ENCODE measurements at places on chromosomes 2 and 18.

DNA sequence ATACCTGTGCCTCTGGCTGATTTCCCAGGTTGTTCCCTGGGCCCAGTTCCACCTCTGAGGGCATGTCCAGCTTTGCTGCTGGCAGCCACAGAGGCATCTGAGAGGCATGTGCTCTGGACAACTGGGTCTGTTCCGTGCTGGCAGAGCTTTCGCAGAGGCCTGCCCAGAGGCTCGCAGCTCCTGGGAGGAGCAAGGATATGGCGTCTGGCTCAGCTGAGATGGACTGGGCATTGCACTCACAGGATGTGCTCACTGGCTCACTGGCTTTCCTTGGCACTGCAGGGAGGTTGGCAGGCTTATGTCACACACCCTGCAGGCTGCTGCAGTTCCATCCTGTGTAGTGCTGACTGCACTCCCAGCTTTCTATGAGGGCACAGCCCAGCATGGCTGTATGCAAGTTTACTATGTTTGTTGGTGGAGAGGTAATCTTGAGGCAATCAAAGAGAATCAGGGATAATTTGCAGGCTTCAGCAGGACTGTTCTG lies 172.3 kb downstream of the PRKCE start:
- DNase-seq, result no peak

- no peak for DNase-seq
Observed at GRCh38 chr2:144453486-144454158, 66.3 kb downstream of the ZEB2 start.

DNA sequence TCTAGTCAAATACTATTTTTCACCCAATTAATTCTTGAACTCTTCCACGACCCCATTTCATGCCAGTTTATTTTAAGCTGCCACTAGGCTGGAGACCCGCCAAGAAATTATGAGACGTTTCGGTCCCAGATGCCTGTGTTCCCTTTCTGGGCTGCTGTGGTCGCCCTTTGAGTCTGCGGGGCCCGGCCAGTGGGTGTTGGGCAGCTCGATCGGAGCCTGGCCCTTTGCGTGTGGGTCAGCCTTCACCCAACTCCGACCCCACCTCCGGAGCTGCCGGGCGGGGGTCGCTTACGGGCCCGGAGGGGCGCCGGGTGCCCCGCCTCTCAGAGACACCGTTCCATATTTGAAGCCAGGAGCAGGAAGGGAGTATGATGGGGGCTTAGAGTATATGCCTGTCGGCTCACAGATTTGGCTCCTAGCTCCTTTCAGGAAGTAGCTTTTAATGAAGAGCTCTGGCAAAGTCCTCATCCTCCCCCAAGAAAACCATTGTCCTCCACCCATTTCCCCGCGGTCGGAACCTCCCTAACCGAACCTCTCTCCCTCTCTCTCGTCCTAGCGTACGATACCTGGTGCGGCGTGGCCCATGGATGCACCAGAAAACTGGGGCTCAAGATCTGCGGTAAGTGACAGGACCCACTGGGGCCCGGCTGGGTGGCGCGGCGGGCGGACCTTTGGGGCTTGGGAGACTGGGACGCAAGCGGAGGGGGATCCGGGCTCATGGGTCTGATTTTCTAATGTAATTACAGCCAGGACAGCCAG lies 5.0 kb downstream of the GAD1 start:
- no peak for DNase-seq

- no peak for DNase-seq
Observed at GRCh38 chr2:46309052-46309953, 12.1 kb downstream of the EPAS1 start.

DNA sequence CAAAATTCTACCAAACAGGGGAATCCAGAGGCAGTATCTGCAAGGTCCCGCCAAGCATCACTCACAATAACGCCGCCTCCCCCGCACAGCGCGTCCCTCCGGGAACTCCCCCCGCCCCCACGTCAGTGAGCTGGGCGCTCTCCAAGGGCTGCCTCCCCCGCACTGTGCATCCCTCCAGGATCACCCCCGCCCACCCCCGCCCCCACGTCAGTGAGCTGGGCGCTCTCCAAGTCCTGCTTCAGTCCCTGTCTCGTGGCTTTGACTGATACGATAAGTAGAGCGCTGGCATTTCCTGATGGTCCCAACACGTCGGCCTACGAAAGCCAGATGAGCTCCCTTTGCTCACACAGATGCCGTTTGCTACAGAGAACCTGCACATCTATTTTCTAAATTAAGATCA lies 130.7 kb upstream of the TPO start:
- no peak for DNase-seq

DNA sequence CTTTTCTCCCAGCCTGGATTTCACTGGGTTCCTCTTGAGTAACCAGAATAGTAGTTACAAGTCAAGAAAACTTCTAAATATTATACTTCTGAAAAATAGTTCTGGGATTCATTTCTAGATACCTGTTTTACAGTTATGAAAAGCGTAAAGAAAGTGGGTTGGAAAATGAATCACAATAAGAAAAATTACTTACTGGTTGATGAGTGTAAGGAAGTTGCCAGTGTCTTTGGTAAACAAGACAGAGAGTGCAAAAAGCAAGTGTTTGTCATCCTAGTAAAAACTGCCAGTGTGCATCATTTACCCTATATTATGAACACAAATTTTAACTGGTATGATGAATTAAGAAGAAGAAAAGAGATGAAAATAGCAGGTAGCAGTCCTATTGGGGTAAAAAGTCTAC lies 88.9 kb downstream of the R3HDM1 start:
- DNase-seq, result no peak

GRCh38 chr2:2732331-2733119 lies 401.4 kb upstream of the MYT1L start:
- DNase-seq, result no peak

DNA sequence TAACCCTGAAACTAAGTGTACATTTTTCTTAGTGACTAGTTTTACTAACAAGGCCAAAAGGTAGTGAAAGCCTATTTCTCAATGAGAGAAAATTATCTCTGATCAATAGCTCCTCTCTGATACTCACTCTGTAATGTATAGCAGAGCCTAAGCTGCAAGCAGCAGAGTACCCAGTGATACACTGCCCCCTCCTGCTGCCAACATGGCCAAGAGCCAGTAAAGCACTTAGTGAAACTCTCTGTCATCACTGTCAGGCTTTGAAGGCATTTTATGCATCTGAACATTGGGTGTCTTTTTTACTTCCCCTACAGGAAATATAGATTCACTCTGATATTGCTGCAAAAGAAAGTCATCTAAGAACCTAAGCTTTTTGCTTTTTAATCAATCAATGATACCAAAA lies 784.1 kb upstream of the CDH7 start:
- no peak for DNase-seq

- DNase-seq, result no peak
Observed at GRCh38 chr2:209830722-209831465, 59.3 kb downstream of the UNC80 start.

DNA sequence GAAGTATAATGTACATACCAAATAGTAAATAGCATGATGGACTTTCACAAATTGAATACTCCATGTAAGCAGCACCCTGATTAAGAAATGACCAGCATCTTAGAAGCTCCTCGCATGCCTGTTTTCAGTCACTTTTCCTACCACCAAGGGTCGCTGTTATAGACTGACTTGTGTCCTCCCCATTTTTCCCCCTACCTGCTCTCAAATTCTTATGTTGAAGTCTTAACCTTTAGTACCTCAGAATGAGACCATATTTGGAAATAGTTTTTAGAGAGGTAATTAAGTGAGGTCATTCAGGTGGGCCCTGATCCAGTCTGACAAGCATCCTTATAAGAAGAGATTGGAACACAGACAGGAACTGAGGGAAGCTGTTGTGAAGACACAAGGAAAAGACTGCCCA lies 125.9 kb downstream of the LYPD6 start:
- no peak for DNase-seq

- DNase-seq, result no peak
Observed at GRCh38 chr2:196984903-196985302, 58.4 kb upstream of the PGAP1 start.

- DNase-seq, result no peak
Observed at GRCh38 chr2:157085522-157085921, 172.0 kb upstream of the GALNT5 start.

DNA sequence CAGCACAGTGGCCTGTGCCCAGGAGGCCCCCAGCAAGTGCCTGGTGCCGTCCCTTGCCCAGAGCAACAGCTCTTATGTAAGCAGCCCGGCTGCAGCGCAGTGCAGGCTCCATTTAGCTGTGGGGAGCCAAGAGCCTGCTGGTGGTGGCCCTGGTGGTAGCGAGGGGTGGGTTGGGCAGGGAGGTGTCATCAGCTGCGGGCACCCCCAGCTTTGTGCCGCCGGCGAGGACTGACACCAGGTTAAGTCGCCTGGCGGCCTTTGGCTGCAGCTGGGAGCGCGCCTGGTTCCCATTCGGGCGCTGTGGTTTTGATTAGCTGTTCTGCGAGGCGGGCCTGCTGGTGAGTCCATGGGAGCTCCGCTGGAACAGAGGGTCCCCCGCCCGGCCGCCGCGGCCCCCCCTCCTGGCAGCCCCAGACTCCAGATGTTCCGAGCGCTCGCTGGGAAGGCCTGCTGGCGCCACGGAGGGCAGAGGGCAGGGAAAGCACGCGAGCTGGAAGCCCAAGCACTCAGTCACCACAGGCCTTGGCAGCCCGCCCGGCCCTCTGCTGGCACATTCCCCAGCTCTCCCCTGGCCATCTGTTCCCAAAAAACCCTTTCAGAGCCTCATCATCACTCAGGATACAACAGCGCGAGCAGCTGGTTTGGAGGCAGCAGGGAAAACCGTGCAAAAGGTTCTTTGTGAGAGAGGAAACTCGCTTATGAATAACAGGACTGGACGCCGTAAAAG lies 18.4 kb downstream of the ATOH8 start:
- DNase-seq, result no peak

- DNase-seq, result no peak
Observed at GRCh38 chr2:135664623-135665068, 77.0 kb upstream of the UBXN4 start.

- no peak for DNase-seq
Observed at GRCh38 chr2:223053484-223054192, 1.6 kb downstream of the KCNE4 start.
